ENCODE measurements at places on chromosomes 7 and 10.

DNA sequence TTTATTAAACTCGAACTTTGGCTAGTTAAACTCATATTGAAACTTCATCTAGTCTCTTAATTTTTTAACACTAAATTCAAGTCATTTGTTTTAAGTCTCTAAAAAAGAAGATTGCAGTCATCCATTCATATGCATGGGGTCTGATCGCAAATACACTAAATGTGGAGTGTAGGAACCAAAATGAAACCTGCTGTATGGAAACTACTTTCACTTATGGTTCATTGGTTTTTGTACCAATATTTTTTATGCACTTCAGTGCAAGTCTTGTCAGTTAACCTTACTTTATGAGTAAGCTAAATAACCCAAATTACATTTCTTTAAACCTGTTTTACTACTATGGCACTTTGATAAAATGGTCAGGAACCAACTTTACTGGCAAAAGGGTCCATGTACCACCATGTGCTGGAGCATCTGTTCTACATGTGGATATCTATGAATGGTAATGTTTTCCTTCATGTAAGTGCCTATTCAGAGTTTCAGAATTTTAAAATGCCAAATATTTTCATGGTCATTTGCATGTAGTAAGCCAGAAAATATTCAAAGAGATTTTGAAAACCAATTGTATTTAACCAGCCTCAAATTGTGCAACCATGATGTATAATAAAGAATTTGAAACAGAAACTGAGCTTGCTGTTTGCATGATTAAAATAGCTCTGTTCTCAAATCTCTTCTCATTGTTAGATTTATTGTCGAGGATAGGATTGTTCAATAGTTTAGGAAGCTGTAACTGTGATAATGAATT, 7.6 kb upstream of the SUPV3L1 start:
- DNase-seq = no peak

DNA sequence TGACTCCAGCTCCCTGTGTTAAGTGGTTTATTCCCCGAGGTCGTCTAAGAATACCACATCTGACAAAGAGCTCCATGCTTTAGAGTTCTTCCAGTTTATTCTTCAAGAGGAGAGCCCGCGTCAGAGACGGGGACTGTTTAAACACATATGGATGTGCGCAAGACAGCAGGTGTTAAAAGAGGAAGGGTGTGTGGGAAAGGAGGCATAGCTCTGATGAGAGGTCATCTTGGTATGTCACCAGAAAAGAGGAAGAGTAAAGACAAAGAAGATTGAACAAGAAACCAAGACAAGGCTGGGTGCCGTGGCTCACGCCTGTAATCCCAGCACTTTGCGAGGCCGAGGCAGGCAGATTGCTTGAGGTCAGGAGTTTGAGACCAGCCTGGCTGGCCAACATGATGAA, 258.7 kb downstream of the CCDC3 start:
- DNase-seq = no peak

DNA sequence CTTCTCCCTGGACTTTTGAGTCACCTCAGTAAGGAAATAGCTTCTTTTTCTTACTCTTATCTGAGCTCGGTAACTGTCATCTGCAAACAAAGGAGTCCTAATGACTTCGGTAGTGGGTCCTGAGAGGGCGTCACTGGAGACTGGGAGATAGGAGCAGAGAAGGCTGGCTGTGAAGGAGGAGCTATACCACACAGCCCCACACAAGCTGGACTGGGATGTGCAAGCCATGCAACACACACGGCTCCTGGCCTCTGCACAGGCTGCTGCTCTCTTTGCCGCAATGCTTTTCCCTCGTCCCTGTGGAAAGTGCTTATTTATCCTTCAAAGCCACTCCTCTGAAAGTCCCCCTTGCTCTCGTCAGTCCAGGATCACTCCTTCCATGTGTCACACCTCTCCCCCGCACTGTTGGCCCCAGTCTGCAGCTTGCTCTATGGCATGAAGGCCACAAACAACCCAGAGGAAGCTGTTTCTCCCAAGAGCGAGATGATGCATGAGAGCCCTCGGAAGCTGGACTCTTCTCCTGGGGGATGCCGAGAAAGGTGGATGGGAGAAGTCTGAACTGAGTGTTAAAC, 14.9 kb downstream of the TMEM273 start:
- DNase-seq = no peak

DNA sequence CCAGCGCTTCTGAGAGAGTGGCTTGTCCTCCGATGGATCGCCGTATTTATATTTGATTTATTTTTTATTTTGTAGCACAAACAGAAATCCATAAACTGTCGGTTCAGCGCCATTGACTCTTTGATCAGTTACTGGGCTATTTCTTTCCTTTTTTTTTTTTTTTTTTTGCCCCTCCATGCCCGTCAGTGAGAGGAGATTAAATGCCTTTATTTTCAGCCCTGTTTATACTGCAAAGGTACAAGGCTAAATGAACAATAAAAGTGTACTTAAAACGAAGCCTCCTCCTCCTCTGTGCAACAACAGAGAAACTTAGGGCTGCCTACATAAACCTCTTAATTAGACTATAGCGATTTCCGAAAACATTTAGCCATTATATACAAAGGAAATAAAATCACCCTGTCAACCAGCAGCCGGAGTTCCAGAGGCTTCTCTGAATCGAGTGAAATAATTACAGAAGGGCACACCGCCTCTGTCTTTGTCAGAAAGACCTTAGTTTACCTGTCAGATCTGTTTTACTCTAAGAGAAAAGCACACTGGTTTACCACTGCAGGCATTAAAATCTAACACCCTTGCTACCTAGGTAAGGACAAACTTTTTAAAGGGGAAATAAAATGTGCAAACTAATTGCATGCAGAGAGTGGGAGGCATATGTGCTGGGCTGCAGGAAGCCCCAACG, 3.5 kb downstream of the EBF3 start:
- no peak for DNase-seq

GRCh38 chr10:83691791-83692596, 447.3 kb upstream of the GHITM start:
- DNase-seq = no peak

Data from CD4-positive, alpha-beta T cell treated with Interleukin-4 for 1 hour (primary cell).